ENCODE measurements at places on chromosomes 6 and 20.

DNA sequence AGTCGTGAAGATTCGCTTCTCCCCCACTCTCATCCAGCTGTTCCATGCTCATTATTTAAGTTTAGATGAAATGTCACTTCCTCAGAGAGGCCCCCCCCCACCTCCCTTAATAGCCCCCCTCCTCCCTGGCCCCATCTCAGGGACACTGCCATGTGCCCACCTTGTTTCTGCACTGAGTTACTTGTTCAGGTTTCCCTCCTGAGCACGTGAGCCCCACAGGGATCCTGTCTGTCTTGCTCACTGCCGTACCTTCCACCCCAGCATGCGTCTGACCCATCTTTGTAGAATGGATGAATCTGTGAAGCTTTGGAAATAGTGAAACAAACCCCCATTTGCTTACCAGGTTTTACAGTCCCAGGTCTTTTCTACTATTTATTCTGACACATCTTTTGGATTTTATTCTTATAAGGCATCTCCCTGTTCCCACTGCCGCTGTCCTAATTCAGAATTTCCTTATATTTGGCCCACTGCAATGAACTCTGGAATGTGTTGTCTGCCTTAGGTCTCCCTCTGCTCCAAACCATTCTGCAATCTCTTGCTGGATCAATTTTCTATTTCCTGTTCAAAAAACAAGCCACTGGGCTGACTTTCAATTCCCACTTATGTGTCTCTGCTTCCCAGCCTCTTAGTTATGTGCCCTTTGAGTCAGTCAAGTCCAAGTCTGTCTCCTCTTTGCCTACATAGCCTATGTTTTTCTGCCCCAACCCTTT lies 136.5 kb upstream of the ECI2 start:
- DNase-seq = no peak

DNA sequence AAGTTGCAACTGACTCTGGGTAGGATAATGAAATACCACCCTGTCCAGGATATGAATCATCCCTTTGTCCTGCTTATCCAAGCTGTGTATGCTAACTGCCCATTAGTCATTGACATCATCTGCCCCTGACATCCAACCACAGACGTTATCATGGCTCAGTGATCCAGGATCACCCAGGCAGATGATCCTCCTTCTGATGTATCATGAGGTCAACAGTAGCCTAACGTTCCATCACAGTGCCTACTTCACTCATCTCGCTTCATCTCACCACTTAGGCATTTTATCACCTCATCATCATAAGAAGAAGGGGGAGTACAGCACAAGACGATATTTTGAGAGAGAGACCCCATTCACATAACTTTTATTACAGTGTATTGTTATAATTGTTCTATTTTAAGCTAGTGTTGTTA lies 13.4 kb upstream of the BTN3A2 start:
- DNase-seq = no peak

DNA sequence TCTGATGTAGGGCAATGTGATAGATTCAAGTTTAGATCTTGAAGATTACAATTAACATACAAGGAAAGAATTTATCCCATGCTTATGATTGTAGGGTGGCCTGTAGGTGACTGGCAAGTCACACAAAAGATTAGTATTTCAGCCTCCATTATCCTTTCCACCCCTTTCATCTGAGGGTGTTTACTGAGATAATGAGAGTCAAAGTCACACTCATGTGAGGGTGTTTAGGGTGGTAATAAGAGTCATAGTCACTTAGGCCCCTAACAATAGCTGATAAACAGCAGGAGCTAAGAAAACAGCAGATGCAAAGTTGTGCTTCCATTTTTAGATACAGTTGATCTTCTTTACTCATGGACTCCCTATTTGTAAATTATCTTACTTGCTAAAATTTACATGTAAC lies 11.4 kb downstream of the FAM184A start:
- no peak for DNase-seq

DNA sequence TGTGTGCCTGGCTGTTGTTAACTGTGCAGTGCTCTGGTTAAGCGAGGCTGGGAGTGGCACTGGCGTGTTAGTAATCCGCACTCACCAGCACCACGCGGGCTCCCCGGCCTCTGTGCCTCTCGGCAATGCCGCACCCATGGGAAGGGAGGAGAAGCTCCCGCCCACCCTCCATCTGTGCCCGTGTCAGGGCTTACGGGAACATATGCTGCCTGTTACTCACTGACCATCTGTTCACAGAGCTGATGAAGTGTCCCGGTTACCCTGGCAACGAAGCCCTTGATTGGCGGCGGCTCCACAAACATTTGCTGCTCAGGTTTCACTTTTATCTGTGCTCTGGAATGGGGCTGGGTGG lies 114.7 kb downstream of the PSMB1 start:
- DNase-seq = peak; percentile 76

GRCh38 chr6:85126485-85127167 lies 323.3 kb upstream of the NT5E start:
- no peak for DNase-seq

DNA sequence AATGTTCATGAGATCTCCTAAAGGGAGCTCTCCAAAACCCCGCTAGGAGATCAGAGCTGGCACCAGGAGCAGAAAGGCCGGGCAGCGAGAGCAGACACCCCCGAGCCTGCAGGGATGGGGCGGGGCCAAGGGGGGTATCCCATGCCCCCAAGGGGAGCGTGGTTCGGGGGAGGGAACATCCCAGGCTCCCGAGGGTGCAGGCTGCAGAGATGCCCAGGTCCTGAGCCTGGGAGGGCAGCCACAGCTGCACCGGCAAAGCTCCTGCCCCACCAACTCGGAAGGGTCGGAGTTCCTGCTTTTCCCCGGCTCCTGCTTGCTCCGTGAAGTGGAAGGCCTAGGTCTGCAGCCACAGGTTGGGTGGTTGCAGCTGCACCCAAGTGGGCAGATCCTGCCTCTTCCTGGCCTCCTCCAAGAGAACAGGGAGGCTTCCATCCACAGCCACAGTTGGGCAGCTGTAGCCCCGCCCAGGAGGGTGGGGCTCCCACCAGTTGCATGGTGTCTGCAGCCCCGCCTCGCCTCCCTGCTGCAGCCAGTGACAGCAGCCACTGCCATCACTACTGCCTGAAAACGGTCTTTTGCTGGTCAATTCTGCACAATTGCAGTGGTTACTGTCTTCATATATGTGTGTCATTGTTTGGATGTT lies 13.4 kb upstream of the GMNN start:
- DNase-seq = no peak

GRCh38 chr6:102961902-102962301 lies 1568.4 kb downstream of the GRIK2 start:
- DNase-seq = no peak

DNA sequence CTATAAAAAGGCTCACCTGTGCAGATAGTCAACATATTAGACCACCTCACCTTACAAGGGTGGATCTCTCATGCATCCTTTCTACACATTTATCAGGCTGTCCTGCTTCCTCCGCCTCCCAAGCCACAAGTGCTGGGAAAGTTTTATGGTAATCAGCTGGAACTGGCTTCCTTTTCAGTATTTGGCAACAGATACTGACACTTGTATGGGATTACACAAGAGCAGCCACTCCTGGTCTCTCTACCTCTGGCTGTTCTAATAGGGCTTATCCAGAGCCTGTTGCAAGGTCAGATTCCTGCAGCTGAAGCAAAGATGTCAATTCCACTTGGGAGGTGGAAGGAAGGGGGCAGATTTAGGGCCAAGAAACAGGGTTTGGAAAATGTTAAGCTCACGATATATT lies 503 bp upstream of the GPLD1 start:
- no peak for DNase-seq

DNA sequence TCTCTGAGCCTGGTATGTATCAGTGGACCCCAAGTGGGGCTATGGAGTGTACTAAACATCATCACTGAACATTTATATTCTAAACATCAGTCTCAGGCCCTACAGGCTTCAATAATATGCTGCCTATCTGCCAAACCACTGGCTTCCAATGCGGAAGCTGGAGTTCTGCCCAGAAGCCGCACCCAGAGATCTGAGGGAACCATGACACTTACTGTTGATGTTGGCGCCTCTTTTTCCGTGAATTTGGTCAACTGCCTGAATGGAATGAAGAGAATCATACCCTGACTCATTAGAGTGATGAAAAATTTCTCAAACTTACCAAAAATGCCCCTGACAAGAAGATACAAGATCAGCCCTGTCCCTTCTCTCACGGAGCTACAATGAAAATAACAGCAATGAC lies 66.2 kb downstream of the SLC22A23 start:
- DNase-seq = no peak

- DNase-seq = no peak
Measured at GRCh38 chr20:62020935-62021701, 44.6 kb downstream of the TAF4 start.

DNA sequence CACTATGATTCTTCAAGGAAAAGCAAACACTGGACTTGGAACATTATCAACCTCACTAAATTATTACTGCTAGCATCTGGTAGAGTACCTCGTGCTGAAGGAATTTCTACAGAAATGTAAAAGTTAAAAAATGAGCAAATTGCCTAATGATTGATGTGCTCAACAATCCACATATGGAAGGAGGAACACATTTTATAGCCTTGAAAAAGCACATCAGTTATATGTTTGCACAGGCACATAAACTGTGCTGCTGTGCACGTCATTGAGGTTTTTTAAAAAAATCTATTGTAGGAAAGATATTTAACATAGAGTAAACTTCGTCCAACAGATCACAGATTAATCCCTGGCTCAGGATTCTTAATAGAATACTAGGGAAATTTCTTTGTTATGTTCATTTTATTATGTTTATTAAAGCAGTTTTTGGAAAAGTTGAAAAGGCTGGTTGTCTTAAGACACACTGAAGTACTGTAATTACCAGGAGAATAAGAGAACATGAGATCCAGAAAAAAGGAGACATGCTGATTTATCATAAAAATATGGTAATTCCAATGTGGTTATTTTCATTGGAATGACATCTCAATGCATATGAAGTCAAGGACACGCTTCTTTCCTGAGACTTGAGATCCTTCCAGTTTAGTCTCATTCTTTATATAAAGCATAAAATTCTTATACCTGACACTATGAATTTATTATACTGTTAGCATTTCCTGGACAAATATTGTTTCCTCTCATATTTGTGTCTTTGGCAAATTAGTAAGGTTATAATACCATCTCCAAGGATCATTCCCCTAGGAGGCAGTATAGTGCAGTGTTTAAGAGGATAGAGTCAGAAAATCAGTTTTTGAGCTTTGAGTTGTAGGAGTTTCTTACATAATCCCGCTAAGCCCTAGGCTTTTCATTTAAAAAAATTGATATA lies 511.1 kb downstream of the TENT5A start:
- no peak for DNase-seq

DNA sequence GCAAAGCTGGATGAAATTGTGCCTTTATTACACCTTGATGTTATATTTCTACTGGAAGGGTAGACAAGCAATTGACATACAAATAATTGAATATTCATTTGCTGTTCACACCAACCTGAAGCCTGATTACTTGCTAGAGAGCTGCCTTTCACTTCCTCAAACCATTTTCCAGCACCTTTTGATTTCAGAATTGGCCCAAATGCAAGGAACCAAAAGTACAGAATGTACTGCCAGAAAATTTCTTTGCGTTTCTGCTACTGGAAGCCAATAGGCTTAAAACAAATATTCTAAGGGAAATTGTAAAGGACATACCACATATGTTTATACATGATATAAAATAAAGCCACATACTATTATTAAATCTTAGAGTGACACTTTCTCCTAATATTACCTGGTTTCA lies 94.5 kb downstream of the RFPL4B start:
- no peak for DNase-seq

DNA sequence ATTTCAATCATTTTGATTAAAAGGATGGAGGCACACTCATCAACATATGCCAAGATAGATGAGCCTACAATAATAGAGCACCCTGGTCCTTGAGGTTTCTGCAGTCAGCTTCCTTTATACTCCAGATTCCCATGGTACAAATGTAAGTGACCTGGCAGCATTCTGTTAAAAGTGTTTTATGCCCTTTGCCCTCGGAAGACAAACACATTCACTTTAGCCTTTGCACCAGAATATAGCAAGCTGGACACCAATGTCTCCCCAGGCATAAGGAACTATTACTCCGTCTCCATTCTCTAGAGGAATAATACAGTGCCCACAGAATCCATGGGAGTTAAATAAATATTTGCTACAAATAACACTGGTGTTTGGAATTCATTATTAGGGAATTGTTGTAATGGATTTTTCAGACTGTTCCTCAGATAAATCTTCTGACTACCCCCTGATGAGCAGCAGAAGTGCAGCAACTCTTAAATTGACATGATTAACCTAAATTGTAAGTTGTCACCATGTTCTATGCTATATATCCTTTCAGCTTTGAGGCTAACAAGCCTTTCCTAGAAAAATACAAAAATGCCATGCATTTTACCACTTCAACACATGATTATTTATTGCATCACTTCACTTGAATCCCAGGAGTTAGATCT lies 340.2 kb downstream of the TBC1D32 start:
- no peak for DNase-seq

DNA sequence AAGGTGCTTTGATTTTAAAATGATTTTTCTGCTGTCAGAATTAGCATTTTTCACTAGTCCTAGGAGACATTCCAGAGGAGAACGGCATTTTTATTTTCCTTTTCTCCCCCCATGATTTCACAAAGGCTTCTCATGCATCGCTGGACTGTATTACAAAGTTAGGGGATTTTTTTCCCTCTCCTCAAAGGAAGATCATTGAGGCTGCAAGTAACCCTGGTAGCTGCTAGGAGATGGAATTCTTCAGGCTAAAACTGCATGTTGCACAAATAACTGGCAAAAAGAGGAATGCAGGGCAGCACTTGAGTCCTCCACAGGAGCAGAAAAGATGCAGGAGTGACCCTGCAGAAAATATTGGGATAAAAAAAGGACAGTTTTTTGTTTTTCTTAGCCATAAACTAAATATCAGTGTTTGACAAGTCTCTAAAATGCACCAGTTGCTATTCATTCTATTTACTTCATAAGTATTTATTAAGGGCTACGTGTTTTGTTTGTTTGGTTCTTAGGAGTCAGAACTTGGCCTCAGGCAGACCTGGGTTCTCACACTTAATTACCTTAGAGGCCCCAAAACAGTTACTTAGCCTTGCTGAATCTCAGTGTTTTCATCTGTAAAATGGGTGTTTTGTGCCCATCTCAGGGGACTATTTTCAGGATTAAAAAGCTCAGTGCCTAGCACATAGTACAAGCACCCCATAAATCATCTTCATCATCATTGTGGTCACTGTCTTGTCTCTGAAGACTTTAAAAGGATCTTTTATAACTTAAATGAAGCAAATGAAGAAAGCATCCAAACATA lies 144.5 kb upstream of the ID4 start:
- DNase-seq = no peak

- no peak for DNase-seq
Measured at GRCh38 chr6:138331444-138331843, 46.3 kb upstream of the SMIM28 start.

GRCh38 chr6:156260815-156261214 lies 516.4 kb upstream of the ARID1B start:
- no peak for DNase-seq

GRCh38 chr20:35120012-35120701 lies 27.0 kb downstream of the EDEM2 start:
- no peak for DNase-seq

- DNase-seq = no peak
Measured at GRCh38 chr6:111846492-111847409, 26.5 kb downstream of the FYN start.

GRCh38 chr20:48632825-48633619 lies 194.8 kb downstream of the PREX1 start:
- DNase-seq = no peak
